Left renal pelvis (tissue), 4 donors: ENCODE measurements at places on chromosomes 7 and 10.

- DNase-seq: no peak
Observed at GRCh38 chr7:12127455-12127854, 83.6 kb upstream of the TMEM106B start.

- no peak for DNase-seq
Observed at GRCh38 chr10:10798102-10798863, 219.4 kb upstream of the CELF2 start.

DNA sequence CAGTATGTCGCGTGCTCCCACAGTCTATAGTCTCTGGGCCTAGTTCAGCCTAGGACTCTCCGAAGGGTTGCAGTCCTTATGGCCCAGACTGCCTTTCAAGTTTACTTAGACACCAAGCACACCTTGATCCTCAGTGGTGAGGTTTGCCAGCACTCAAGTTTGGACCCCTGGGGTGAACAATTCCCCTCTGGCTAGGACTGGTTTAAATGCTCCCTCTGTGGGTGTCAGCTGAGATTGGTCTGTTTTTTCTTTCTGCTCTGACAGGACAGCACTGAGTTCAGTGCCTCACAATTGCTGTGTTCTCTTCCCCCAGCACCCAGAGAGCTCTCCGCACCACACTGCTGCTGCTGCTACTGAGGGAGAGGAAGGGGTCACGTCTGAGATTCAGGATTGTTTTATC lies 31.9 kb upstream of the AGR3 start:
- no peak for DNase-seq

GRCh38 chr7:1383398-1384112 lies 75.7 kb downstream of the MICALL2 start:
- DNase-seq: no peak

- no peak for DNase-seq
Observed at GRCh38 chr7:111960984-111961383, 245.2 kb downstream of the DOCK4 start.

GRCh38 chr10:87503401-87503800 lies 1.3 kb upstream of the MINPP1 start:
- DNase-seq: no peak

DNA sequence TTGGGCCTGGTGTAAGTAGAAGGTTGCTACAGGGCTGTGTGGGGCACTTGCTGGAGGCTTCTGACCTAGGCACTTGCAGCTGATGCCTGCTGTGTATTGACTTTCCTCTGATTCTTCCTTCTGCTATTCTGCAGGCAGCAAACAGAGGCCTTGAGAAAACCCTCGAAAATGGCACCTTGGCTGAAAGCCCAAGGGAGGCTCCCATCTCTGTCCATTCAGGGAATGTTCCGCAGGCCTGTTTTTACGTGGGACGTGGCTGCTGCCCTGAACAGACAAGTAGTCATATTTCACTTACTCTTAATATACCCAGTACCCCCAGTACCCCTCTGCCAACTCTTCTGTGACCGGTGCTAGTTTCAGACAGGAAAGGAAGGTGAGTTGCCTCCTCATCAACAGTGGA lies 664.7 kb downstream of the INHBA start:
- no peak for DNase-seq

DNA sequence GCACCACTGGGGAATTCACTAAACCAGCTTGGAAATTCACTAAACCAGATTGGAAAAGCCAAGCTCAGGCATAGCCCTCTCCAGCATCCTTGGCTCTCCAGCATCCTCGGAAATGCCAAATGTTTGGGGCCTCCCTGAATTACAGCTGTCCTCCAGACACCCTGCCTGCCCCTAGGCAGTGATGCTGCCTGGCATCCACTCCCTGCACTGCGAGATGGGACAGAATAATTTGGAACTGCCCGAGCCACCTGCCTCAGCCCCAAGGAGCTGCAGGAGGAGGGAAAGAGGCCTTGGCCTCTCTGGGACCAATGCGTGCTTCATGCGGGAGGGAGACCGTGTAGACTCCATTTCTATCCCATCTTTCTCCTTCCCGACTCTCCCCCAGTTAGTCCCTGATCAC lies 64.3 kb downstream of the INSIG1 start:
- DNase-seq: no peak

DNA sequence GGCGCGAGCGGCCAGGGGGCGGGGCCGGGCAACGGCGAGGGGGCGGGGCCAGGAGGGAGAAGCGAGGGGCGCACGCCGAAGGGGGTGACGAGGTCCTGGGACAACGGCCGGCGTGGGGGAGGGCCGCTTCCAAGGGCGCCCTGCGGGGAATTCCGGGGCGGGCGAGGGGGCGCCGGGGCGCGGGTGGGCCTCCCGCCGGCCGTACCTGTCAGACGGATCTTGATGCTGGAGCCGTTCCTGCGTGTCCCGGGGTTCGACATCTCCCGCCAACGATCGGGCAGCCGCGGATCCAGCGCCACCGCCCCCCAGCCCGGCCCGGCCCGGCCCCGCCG lies 421 bp downstream of the SMURF1 start:
- no peak for DNase-seq

DNA sequence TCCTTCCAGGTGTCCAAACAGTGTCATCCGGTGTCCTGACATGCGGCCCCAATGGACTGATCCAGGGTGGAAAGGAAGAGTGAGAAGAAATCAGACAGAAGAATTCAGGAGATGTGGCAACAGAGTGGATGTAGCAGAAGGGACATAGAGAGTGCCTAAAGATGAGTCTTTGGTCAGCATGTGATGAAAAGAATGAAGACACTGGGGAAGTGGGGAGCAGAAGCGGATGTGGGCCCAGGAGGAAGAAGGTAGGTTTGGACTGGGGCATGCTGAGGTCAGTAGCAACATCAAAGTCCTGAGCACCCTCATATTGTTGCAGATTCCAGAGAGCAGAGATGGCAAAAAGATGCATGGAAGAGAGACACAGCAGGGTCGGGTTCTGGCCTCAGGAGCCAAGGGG lies 71.8 kb upstream of the STEAP1B start:
- DNase-seq: no peak

GRCh38 chr10:123119081-123119480 lies 16.7 kb upstream of the HMX3 start:
- DNase-seq: no peak

DNA sequence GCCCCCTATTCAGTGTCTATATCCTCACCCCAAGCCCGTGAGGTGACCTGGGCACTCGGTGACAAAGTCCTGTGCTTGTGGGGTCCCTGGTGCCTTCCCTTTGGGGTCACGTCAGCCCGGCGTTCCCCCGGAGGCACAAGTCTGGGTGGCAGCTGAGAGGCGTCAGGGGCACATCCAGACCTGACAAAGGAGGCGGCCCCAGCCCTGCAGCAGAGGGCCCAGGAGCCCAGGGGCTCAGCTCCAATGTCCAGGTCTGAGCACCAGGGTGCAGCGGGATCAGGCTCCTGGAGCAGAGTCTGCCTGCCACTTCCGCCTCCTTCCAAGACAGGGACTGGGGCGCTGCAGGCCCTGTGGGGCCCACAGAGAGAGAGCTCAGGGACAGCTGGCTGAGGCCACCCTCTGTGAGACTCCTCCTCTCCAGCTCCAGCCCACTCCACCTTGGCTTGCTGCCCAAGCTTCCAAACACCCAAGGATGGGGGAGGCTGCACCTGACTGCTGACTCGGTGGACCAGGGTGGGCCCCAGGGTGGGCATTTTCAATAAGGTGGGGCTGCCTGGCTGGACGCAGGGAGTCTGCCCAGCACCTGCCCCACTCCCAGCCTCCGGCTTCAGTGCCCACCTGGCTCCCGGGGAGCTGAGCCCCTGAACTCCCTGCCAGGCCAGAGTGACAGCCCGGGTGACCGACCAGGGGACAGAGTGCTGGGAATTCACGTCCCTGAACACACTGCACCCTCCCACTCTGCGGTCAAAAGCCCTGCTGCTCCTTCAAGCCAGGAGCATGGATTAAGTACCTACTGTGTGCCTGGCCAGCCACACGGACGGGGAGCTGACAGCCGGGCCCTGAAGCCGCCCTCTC lies 1.0 kb upstream of the KNDC1 start:
- DNase-seq: no peak

- DNase-seq: no peak
Observed at GRCh38 chr7:112963634-112964033, 123.0 kb downstream of the GPR85 start.

- no peak for DNase-seq
Observed at GRCh38 chr7:102991077-102991539, 78.3 kb downstream of the LRRC17 start.

- no peak for DNase-seq
Observed at GRCh38 chr7:151087245-151088018, 1.2 kb downstream of the AGAP3 start.

GRCh38 chr10:5975641-5976473 lies 1.5 kb downstream of the IL15RA start:
- DNase-seq: no peak

GRCh38 chr7:151451156-151451555 lies 11.2 kb upstream of the CRYGN start:
- DNase-seq: no peak

GRCh38 chr10:64430690-64431323 lies 909.6 kb downstream of the REEP3 start:
- DNase-seq: no peak

DNA sequence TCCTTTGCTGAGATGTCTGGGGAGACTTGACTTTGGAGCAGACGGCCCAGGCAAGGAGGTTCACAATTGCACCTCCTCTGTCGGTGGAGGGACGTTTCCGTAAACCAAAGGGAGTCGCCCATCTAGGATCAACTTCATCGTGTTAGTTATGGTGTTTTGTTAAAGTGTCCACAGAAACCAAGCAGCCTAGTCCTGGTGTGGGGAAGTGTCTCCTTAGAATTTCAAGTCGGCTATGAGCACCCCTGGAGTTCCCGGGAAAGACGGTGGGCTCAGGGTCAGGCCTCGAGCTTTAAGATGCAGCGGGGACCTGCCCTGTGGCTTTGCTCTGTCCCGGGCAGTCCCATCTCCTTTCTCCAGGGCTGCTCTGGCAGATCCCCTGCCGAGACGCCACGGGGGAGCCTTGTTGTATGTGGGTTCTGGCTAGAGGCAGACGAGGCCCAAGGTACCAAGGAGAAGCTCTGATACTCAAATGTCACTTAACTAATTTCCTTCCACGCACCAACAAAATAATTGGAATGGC lies 319.2 kb downstream of the ADARB2 start:
- no peak for DNase-seq

GRCh38 chr10:86556933-86557649 lies 35.5 kb upstream of the WAPL start:
- DNase-seq: no peak

GRCh38 chr10:52639652-52640051 lies 132.9 kb downstream of the MBL2 start:
- no peak for DNase-seq

DNA sequence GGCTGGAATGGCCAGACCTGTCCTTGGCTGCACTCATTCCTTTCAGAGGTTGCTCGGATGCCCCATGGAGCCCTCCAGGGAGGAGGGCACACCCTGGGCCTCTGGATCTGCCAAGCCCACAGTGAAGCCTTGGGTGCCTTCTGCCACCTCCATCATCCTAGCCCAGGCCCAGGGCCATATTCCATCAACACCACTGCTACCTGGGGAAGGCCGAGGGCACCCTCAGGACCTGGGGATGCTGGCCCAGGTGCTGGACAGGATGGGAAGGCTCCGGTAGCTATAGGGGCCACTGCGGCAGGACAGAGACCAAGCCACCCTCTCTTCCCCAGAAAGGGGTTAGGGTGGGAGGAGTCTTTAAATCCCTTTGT lies 810 bp downstream of the OPN4 start:
- no peak for DNase-seq

DNA sequence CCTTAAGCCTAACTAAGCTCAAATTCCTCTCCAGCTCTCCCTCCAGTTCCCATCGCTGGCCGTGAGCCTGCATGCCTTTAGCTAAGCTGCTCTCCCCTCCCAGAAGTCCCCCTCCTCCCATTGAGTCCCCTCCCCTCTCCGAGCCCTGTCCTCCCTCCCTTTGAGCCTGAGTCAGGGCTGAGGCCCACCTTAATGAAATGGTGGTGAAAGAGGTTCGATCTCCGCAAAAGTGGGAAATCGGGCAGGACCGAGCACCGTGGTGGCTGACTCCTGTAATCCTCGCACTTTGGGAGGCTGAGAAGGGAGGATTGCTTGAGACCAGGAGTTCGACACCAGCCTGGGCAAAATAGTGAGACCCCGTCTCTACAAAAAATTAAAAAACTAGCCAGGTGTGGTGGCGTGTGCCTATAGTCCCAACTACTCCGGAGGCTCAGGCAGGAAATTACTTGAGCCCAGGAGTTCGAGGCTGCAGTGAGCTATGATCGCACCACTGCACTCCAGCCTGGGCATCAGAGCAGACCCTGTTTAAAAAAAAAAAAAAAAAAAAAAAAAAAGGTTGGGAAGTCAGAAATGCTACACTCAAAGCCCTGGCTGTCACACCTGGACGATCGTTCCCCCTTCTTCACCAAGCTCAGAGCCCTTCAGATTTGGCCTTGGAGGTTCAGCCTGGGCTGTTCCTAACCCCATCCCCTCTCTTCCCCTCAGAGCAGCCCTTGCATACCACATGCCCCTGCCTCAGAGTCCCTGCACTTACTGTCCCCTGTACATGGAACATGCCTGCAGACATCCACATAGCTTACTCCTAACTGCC lies 995 bp upstream of the CLDN3 start:
- DNase-seq: no peak

DNA sequence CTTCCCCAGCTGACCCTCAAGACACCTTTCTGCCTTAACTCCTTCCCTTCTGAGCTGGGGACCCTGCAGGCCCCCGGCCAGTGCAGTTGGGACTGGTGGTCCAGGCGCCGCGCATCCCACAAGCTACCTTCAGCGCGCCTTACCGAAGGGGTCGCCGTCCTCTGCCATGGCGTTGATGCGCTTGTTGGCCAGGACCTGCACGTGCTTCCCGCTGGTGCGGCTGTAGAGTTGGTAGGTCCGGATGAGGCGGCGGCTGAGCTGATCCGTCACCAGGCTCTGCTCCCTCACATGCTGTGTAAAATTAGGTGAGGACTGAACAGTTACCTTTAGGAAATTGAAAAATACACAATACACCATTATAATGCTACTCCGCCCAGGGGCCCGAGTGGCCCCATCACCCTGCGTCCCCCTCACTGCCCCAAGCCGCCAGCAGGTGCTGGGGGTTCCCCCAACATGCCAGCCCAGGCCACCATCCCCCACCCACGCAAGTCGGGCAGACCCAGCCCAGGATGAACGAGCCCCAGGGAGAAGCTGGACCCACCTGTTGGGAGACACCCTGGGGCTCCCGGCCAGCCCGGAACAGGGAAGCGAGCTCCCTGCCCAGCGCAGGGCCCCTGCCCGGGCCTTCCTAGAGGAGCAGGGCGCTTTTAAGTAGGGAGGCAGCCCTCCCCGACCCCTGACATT lies 1.2 kb downstream of the FGF8 start:
- no peak for DNase-seq

DNA sequence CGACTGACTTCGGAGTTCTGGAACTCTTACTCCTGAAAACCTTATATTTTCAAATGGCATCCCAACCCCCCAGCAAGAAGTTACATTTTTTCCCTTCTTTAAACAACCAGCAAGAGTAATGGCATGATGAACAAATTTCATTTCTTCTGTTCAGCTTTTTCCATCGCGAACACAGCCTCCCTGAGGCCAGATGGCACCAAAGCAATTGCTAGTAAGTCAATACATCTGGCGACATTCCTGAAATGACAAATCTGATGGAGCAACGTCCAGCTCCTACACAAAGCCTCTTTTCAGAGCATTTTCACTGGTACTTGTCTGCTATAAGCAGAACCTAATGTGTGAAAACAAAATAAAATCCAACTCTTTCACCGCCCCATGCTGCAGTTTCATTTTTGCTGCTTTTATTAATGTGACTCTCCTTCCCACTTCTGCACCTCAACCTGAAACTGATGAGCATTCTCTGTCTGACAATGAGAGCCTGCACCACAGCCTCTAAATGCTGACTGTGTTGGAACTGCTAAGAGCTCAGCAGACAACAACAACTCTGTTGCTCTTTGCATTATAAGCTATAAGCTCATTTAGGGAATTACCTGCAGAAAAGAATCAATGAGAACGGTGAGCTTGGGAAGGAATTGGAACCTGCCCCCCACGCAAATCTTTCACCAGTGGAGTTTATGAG lies 229.8 kb downstream of the FGFR2 start:
- no peak for DNase-seq
